H9 (cell line): ENCODE measurements at places on chromosomes 7 and 10. TPM values are rescaled to one million over a fixed set of nuclear protein-coding genes. Genes with fewer than 3 reads are reported as not detected.

The ANKRD30A gene
- not detected in 2 replicates for total RNA-seq

The ICA1 gene
- 28.8 and 29.2 TPM in 2 replicates for total RNA-seq

The ANXA8 gene
- total RNA-seq = 0.22 TPM in 2 replicates

The HOXA6 gene
- total RNA-seq = not detected in 2 replicates

The ANXA8L1 gene
- total RNA-seq = not detected in 2 replicates

The GPR26 gene
- total RNA-seq = 0.07 and 0.09 TPM in 2 replicates

The FBXW4 gene
- 40.6 and 41.6 TPM in 2 replicates for total RNA-seq

DNA sequence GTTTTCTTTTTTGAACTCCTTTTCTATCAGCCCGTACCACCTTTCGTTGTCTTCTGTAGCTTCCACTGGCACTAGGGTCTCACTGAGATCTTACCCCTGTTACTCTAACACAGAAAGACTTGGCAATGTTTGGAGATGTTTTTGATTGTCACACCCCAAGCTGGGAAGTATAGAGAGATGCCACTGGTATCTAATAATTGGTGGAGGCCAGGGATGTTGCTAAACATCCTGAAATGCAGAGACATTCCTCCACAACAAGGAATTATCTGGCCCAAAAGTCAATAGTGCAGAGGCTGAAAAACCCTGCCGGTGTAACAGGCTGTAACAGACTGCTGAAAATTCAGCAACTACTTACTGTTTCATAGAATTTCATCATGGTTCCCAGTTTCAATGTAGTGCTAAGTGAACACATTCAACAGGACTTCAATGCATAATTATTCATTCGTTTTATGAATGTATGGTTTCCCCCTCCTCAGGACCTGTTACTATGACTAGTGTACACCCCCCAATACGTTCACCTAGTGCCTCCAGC, 115.9 kb downstream of the TRIM24 start:
- no peak for DNase-seq
- no peaks in the 10 kb centered on the region for H3K27me3 ChIP-seq
- peaks cover 60% of the 10 kb centered on the region for H3K36me3 ChIP-seq
- H3K27ac ChIP-seq = no peak overlapping the region
- no peaks in the 10 kb centered on the region for H3K4me1 ChIP-seq
- H3K4me3 ChIP-seq = no peak overlapping the region

GRCh38 chr7:68622500-68622899, 975.8 kb upstream of the AUTS2 start:
- DNase-seq = no peak
- peaks cover 4% of the 10 kb centered on the region; the same call in 1 of the 2 replicates for H3K36me3 ChIP-seq
- H3K27ac ChIP-seq = no peak overlapping the region
- no peaks in the 10 kb centered on the region for H3K27me3 ChIP-seq

- H3K4me3 ChIP-seq = no peak overlapping the region
- no peak overlapping the region for H3K27ac ChIP-seq
- no peak for DNase-seq
- no peaks in the 10 kb centered on the region for H3K27me3 ChIP-seq
- H3K36me3 ChIP-seq = peaks cover 7% of the 10 kb centered on the region; the same call in 1 of the 2 replicates
These were observed 67.6 kb upstream of the C1GALT1 start for GRCh38 chr7:7114575-7115291.

- H3K4me1 ChIP-seq = peaks cover 2% of the 10 kb centered on the region; the same call in 1 of the 2 replicates
- peak overlapping the region; percentile 71 for H3K4me3 ChIP-seq
- no peak for DNase-seq
- H3K27me3 ChIP-seq = no peaks in the 10 kb centered on the region; the same call in 1 of the 2 replicates
- H3K27ac ChIP-seq = no peak overlapping the region
These were observed 1.4 kb upstream of the ASNS start for GRCh38 chr7:97873606-97874005.

GRCh38 chr10:5607594-5607993, 58.8 kb downstream of the ASB13 start:
- no peak for DNase-seq
- no peak overlapping the region for H3K4me3 ChIP-seq
- no peaks in the 10 kb centered on the region for H3K27me3 ChIP-seq
- no peaks in the 10 kb centered on the region for H3K4me1 ChIP-seq

DNA sequence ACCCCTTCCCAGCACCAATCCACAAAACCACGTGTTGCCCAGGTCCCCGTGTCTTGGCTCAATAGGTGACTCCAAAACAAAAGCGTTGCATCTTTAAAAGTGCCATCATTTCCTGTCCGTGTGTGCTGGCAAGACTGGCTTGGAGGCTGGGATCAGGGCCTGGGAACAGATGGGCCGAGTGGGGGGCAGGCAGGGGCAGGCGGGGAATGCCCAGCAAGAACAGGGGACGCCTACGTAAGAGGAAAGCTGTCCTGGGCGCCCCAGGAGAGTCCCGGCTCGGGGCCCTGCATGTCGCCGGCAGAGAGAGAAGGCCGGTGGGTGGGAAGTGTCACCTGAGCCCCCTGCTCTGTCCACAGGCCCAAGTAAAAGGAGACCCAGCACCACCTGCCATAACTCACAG, 86.5 kb downstream of the PAXIP1 start:
- no peak overlapping the region for H3K27ac ChIP-seq
- no peaks in the 10 kb centered on the region for H3K36me3 ChIP-seq
- no peak overlapping the region for H3K4me3 ChIP-seq
- no peaks in the 10 kb centered on the region for H3K4me1 ChIP-seq
- no peak for DNase-seq

- H3K27ac ChIP-seq = no peak overlapping the region
- H3K36me3 ChIP-seq = no peaks in the 10 kb centered on the region
- H3K27me3 ChIP-seq = no peaks in the 10 kb centered on the region
- H3K4me1 ChIP-seq = no peaks in the 10 kb centered on the region
- peak; percentile 43 for DNase-seq
- H3K4me3 ChIP-seq = no peak overlapping the region
These were observed 10.6 kb upstream of the TSPAN14 start for GRCh38 chr10:80443531-80443974.

DNA sequence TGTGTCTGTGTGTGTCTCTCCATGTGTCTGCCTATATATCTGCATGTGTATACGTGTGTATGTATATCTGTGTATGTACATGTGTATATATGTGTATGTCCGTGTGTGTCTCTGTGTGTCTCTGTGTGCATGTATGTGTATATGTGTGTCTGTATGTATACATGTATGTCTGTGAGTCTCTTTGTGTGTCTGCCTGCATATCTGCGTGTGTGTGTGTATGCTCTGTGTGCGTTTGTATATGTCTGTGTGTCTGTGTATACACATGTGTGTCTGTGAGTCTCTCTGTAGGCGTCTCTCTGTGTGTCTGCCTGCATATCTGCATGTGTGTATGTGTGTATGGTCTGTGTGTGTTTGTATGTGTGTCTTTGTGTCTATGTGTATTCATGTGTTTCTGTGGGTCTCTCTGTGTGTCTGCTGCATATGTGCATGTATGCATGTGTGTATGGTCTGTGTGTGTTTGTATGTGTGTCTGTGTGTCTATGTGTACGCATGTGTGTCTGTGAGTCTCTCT, 23.7 kb upstream of the KLF6 start:
- no peaks in the 10 kb centered on the region for H3K36me3 ChIP-seq
- no peak for DNase-seq
- H3K4me1 ChIP-seq = no peaks in the 10 kb centered on the region
- no peak overlapping the region for H3K4me3 ChIP-seq

DNA sequence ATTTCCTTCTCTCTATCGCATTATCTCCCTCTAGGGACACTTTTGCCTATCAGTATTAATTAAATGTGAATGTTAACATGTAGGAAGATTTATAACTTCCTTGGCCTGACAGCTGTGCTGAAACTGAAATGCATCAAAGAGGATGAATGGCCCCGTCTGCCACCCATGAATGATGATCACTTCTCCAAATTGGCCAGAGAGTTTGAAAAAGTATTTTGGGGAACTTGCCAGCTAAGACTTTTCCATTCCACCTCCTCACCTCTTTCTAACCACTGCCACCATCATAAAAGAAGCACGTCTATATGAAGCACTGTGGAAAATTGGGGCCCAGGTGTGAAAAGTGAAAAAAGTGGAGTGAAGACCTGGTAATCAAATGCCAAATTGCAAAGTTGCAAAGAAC, 25.4 kb upstream of the ST8SIA6 start:
- H3K4me3 ChIP-seq = no peak overlapping the region
- no peaks in the 10 kb centered on the region for H3K36me3 ChIP-seq
- H3K27ac ChIP-seq = no peak overlapping the region
- H3K27me3 ChIP-seq = no peaks in the 10 kb centered on the region
- H3K4me1 ChIP-seq = no peaks in the 10 kb centered on the region
- no peak for DNase-seq

GRCh38 chr7:12146813-12147212, 64.3 kb upstream of the TMEM106B start:
- no peaks in the 10 kb centered on the region for H3K4me1 ChIP-seq
- DNase-seq = no peak
- H3K36me3 ChIP-seq = peaks cover 10% of the 10 kb centered on the region; the same call in 1 of the 2 replicates
- H3K27ac ChIP-seq = no peak overlapping the region
- H3K4me3 ChIP-seq = no peak overlapping the region
- no peaks in the 10 kb centered on the region for H3K27me3 ChIP-seq

DNA sequence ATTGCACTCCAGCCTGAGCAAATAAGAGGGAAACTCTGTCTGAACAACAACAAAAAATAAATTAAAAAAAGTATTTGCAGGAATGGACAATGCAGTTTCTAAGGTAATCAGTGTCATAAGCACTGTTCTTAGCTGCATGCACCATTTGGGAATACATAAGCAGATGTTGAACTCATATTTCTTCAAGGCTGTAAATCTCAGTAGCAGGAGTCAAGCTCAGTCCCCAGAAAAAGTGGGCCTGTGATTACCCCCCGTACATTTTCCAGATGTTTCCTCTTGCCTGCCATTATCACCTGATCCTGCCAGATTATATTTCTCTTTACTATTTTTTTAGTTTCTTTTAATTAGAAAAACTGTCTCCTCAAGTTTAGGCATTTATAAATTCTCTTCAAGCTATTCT, 667.6 kb upstream of the ANKRD30A start:
- no peak overlapping the region for H3K4me3 ChIP-seq
- no peaks in the 10 kb centered on the region for H3K27me3 ChIP-seq

GRCh38 chr10:118002581-118002980, 44.2 kb downstream of the RAB11FIP2 start:
- H3K27ac ChIP-seq = no peak overlapping the region
- no peak overlapping the region for H3K4me3 ChIP-seq
- DNase-seq = no peak
- no peaks in the 10 kb centered on the region for H3K27me3 ChIP-seq

GRCh38 chr7:154167807-154168206, 115.6 kb downstream of the DPP6 start:
- no peaks in the 10 kb centered on the region for H3K36me3 ChIP-seq
- no peak overlapping the region for H3K27ac ChIP-seq
- H3K4me1 ChIP-seq = peaks cover 8% of the 10 kb centered on the region; the same call in 1 of the 2 replicates

DNA sequence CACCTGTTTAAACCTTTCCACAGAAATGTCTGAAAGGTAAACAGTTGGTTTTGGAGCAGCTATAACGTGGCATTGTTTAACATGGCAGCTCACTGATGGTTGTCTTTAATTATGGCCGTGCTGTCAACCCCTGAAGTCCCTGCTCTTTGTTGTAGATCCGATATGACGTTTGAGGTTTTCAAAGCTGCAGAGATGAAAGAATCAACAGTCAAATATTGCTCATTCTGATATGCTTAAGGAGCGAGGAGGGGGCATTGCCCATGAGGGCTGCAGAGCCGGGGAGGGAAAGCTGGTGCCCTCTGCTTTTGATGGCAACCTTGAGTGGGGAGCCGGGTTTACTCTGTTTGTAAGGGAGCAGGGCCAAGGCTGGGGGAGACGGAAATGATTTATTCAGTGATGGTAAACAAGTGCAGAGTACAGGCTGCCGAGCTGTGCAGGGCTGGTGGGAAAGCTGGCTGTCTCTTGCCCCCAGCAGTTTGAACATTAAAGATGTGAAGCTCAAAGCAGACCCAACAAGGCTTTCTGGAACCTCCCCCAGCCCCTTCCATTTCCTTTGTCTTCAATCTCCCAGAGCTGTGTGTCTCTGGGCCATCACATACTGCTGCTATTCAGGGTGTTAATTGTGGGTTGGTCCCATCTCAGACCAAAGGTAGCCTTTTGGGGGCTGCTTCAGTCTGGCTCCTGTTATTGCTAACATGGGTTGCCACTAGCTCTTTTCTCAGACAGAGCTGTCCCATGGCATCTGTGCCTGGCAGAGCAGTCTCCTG, 345.5 kb downstream of the LRMDA start:
- no peaks in the 10 kb centered on the region for H3K36me3 ChIP-seq
- DNase-seq = no peak
- H3K4me1 ChIP-seq = 0 out of 2 replicates have a peak, but pooled peaks cover 2% of the 10 kb centered on the region
- no peaks in the 10 kb centered on the region for H3K27me3 ChIP-seq
- no peak overlapping the region for H3K27ac ChIP-seq

DNA sequence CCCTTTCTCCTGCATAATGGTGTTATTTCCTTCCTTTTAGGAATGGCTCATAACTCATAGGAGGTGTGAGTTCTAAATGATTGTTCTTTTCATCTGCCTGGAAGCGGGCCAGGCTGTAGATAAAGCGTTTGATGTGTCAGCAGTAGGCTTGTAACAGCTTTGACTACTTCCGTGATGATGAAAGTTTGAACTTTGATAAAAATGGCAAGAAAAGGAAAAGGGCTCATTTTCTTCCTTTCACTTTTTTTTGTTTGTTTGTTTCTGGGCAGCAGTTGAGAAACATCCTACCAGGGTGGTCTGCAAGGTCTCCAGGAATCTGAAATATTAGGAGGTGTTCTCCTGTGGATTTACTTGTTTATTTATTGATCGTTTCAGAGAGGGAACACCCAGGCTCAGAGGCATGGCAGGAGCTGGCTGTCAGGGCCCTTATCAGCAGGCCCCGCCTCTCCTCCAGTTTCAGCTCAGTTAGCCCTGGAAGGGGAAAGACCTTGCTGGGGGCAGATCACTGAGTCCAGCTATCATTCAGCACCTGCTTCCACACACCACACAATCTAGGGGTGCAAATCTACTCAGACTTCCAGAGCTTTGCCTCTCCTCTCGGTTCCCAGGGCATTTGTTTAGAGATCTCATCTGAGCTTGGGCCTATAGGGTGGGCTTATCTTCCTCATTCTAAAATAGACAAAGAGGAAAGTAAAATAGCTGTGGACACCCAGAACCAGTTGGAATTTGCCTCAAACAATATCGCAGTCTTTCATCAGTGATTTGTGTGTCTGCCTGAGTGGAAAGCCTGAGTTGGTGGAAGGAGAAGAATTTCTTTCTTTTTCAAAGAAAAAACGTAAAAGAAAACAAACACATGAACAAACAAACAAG, 130.9 kb downstream of the BMPER start:
- H3K4me1 ChIP-seq = no peaks in the 10 kb centered on the region; the same call in 1 of the 2 replicates
- no peaks in the 10 kb centered on the region for H3K27me3 ChIP-seq
- H3K4me3 ChIP-seq = no peak overlapping the region
- no peak overlapping the region for H3K27ac ChIP-seq
